ENCODE measurements at places on chromosomes 6 and 20. TPM values are rescaled to one million over a fixed set of nuclear protein-coding genes. Genes with fewer than 3 reads are reported as not detected.

DNA sequence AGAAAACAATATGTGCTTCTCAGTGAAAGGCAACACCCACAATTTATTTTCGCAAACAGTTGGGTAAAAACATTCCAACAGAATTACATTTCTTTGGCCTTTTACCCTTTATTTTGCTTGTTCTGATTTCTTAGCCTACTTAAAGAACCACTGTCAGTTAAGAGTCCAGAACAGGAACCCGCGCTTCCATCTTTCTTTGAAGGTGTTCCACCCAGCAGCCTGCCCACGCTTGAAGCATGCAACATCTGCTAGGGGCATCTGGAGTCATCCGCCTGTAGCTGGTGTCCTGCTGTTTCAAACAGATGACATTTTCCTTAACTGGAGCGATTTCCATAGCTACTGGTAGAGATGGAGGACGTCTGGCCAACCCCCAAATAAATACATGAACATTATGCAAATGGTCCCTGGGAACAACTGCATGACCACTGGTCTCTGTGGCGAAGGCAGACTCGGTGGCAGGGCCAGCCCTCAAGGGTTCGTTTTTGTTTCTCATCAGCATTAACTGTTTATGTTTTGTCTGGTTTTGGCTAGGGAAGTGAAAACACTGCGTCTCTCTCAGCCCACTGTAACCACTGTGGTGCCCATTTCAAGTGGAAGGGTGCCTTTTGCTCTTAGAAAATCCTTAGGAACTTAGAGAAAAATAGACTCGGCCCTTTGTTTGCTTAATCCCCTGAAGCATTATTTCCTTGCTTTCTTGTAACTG lies 51.6 kb downstream of the LAMA4 start:
- no peak for DNase-seq

- no peak for DNase-seq
These were observed 10.6 kb downstream of the TCF21 start for GRCh38 chr6:133899556-133899955.

- no peak for DNase-seq
These were observed 134.5 kb downstream of the RPS12 start for GRCh38 chr6:132948889-132949288.

GRCh38 chr6:89723046-89723445 lies 84.5 kb upstream of the LYRM2 start:
- no peak for DNase-seq

The SMPDL3A gene
- 7.6 TPM for total RNA-seq

The RSPO4 gene
- total RNA-seq: 1.8 TPM
